ENCODE measurements at places on chromosomes 7 and 10. TPM values are rescaled to one million over a fixed set of nuclear protein-coding genes. Genes with fewer than 3 reads are reported as not detected.

TRIM50 gene
- total RNA-seq = not detected

LIPF gene
- not detected for total RNA-seq

RSPH10B gene
- total RNA-seq = not detected

SGCE gene
- total RNA-seq = 64.4 TPM

FZD1 gene
- total RNA-seq = 4.9 TPM

IGFBP1 gene
- not detected for total RNA-seq

SLC26A5 gene
- not detected for total RNA-seq

IQUB gene
- 0.98 TPM for total RNA-seq

PLA2G12B gene
- not detected for total RNA-seq

CCL24 gene
- not detected for total RNA-seq

LGI1 gene
- total RNA-seq = 174 TPM

SLC18A3 gene
- total RNA-seq = 21.5 TPM

CTAGE4 gene
- total RNA-seq = 0.17 TPM

PAPOLB gene
- 1.2 TPM for total RNA-seq

RBP4 gene
- total RNA-seq = not detected

PGAM2 gene
- 13.3 TPM for total RNA-seq

CDHR3 gene
- 50.8 TPM for total RNA-seq

PROSER2 gene
- not detected for total RNA-seq

MRC1 gene
- total RNA-seq = 7.9 TPM

MGMT gene
- 15.9 TPM for total RNA-seq

SLC26A3 gene
- total RNA-seq = not detected

GSTO2 gene
- 2.0 TPM for total RNA-seq

GNAT3 gene
- 2.0 TPM for total RNA-seq

ZNF503 gene
- total RNA-seq = 5.6 TPM

LRRC18 gene
- total RNA-seq = not detected

CHST3 gene
- total RNA-seq = 0.83 TPM

STEAP1 gene
- not detected for total RNA-seq

SYT15 gene
- total RNA-seq = 2.5 TPM

EBLN1 gene
- not detected for total RNA-seq

PLXNA4 gene
- total RNA-seq = 16.2 TPM

CALHM1 gene
- not detected for total RNA-seq

DDC gene
- total RNA-seq = 3.8 TPM

LDB3 gene
- total RNA-seq = 92.0 TPM

FAM13C gene
- total RNA-seq = 17.8 TPM

ANKRD61 gene
- not detected for total RNA-seq

GOT1 gene
- total RNA-seq = 37.2 TPM

SLC29A3 gene
- total RNA-seq = 7.8 TPM

ACBD7 gene
- 1.5 TPM for total RNA-seq

SPAM1 gene
- not detected for total RNA-seq

ACTL6B gene
- total RNA-seq = 95.2 TPM

TMEM176A gene
- 1.3 TPM for total RNA-seq

CACNB2 gene
- 3.2 TPM for total RNA-seq

VSTM2A gene
- total RNA-seq = 24.1 TPM

CHAT gene
- total RNA-seq = 15.4 TPM

CALML3 gene
- not detected for total RNA-seq

POLR2J2 gene
- total RNA-seq = 13.4 TPM

TMEM196 gene
- total RNA-seq = 3.6 TPM

CEP55 gene
- total RNA-seq = 6.0 TPM

SORBS1 gene
- total RNA-seq = 221 TPM

NRP1 gene
- 100 TPM for total RNA-seq

CPEB3 gene
- 8.0 TPM for total RNA-seq

GHRHR gene
- total RNA-seq = not detected

Data from glutamatergic neuron (in vitro differentiated cells).